ENCODE measurements at places on chromosomes 7 and 10.

GRCh38 chr10:93146336-93146735 is 72.6 kb downstream of the CYP26A1 start:
- no peak for DNase-seq

- no peak for DNase-seq
Measured at GRCh38 chr10:98076086-98076485, 45.7 kb upstream of the CRTAC1 start.

- DNase-seq = no peak
Measured at GRCh38 chr10:32105782-32106382, 49.7 kb upstream of the KIF5B start.

GRCh38 chr10:24730811-24731210 is 7.1 kb upstream of the ARHGAP21 start:
- no peak for DNase-seq

- no peak for DNase-seq
Measured at GRCh38 chr10:64486901-64487300, 965.7 kb downstream of the REEP3 start.

DNA sequence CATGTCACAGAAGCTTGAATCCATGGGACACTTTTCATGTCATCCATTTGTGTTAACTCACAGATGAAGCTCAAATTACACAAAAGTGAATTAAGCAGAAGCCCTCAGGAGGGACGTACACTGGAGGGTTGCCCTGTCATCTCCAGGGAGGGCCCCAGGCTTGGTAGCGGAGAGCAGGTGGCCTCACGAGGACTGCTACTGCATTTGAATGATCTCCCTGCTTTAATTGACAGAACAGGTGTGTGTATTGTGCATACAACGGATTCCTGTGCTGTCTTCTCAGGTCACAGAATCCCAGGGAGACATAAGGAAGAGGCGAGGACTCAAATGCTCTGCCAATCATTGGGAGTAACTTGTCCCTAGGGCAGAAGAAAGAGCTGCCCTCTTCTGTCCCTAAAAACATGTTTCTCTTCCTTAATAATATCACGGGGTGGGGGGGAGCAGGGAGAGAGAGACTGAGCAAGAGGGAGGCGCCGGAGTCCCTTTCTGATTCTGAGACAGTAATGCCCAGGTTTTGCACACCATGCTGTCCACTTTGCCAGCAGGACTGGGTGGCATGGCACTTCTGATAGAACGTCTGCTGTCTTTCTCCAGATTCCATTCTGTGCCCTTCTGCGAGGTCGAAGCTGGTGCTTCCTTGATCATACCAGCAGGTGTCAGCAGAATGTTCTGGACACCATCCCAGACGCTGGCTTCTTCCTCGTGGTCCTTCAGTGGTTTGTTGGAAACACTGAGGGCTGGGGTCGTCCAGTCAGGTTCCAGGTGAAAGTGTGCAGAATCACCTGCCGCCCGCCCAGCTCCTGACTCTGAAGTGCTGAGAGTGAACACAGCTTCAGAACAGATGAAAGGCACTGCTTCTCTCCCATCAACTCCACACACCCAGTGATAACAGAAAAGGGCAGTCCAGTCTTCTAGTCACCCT is 26.2 kb upstream of the RASGEF1A start:
- DNase-seq = peak; percentile 63

DNA sequence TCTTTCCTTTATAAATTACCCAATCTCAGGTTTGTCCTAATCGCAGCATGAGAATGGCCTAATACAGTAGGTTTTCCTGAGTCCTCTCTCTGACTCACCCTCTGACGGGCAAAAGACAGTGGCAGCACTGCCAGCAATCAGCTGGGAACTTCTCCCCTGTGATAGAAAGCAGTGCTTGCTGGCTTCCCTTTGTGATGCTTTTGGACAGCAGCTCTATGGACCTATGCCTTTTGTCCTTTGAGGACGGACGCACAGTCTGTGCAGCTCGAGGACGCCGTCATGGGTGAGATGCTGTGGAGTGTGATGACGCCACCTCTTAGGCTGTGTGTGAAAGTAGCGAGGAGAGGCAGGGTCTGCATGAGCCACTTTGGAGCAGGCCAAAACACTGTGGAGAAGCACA is 68.8 kb downstream of the KIAA1217 start:
- DNase-seq = no peak

- no peak for DNase-seq
Measured at GRCh38 chr7:85686401-85687181, 499.7 kb upstream of the SEMA3D start.

GRCh38 chr7:99372275-99373090 is 2.0 kb upstream of the ARPC1B start:
- DNase-seq = no peak

DNA sequence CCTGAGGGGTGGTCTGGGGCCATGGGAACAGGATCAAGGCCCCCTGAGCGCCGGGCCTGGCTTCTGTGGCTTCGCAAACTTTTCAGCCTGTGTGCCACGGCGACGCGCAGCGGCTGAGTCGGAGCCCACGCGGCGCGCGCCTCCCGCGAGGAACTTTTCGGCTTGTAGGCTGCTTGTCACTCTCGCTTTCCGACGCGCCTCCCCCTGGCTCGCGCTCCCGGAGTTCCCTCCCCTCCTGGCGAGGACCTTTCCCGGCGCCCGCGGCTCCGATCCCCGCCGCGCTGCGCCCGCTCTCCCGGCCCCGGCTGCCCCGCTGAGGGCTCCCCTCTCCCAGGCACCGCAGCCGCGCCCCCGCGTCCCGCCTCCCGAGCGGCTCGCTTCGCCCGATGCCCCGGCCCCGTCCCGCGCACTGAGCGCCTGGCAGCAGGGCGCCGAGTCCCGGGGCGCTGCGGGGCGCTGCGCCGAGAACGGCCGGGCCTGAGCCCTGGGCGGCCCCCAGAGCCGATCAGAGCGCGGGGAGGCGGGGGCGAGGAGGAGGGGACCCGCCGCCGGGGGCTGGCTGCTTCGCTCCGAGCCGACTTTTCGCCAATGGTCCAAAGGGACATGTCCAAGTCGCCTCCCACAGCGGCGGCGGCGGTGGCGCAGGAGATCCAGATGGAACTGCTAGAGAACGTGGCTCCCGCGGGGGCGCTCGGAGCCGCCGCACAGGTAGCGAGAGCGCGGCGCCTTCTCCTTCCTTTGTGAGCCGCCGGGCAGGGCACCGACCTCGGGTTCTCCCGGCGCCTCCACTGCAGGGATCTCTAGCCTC is at the start of gene CACNB2:
TSS of gene CACNB2 (plus strand) at position 276 of the 808 bp plus-strand sequence.
- DNase-seq = peak; percentile 26

DNA sequence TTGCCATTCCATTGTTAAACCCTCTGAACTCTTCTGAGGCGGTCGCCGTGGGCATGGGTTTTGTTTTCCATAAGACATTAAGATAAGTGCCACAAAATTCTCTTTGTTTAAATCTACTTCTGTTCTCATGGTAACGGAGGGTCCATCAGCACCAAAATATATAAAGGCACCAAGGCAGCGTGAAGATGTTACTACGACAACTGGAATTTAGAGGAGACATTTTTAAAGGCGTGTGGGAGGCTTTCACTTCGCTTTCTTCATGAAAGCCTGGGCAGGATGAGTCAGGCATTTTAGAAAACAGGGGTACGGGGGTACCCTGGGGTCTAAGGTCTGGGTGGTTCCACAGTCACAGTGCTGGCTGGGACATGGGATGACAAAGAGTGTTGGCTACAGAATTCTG is 34.0 kb downstream of the SMKR1 start:
- DNase-seq = peak; percentile 32

GRCh38 chr10:126068322-126068721 is 172.0 kb downstream of the FANK1 start:
- no peak for DNase-seq

DNA sequence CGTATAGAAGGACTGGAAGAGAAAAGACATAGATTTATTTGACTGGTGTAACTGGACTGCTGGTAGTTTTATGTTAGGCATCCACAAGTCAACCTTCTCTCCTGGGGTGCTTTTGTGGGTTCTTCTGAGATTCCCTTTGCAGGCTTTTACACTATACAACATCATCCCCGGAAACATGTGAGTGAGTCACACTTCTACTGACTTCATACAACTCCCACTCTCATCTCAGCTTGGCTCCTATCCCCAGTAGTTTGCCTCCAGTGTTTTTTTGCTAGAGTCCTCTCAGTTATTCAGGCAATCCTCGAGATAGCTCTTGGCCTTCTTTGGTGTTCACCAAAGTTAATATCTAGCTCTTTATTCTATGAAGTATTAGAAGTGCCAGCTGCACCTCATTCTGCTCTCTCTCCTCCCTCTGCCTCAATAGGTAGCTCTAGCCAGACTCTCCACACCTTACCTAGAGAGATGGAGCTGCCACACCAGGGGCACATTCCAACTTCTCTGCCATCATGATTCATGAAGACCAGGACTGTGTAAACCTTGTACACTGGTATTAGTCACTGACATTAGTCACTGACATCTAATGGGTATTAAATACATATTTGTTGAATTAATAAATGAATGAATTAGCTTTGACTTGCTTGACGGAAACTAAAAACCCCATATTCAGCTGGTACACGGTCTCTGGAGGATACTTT is 281.9 kb downstream of the PPP1R3A start:
- no peak for DNase-seq

DNA sequence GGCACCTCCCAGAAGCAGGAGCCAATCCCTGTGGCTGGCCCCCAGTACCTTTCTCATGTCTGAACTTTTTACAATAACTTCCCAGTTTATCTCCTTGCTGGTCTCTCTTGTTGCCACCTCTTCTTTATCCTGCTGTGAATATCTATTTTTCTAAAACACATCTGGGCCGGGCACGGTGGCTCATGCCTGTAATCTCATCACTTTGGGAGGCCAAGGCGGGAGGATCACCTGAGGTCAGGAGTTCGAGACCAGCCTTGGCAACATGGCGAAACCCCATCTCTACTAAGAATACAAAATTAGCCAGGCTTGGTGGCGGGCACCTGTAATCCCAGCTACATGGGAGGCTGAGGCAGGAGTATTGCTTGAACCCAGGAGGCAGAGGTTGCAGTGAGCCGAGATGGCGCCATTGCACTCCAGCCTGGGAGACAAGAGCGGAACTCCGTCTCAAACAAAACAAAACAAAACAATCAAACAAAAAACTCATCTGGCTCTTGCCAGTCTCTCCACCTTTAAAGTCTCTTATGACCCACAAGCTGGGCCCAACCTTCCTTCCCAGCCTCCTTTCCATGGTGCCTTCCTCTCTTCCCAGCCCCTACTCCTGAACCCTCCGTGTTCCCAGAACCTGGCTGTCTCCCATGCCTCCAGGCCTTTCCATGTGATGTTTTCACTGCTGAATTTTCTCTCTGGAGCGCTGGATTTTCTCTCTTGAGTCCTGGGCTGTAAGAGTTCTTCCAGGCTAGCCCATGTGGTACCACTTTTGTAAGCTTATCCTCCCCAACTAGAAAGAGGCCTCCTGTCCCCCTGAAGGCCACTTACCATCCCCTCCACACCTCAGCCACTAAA is 51.3 kb downstream of the HIP1 start:
- no peak for DNase-seq

DNA sequence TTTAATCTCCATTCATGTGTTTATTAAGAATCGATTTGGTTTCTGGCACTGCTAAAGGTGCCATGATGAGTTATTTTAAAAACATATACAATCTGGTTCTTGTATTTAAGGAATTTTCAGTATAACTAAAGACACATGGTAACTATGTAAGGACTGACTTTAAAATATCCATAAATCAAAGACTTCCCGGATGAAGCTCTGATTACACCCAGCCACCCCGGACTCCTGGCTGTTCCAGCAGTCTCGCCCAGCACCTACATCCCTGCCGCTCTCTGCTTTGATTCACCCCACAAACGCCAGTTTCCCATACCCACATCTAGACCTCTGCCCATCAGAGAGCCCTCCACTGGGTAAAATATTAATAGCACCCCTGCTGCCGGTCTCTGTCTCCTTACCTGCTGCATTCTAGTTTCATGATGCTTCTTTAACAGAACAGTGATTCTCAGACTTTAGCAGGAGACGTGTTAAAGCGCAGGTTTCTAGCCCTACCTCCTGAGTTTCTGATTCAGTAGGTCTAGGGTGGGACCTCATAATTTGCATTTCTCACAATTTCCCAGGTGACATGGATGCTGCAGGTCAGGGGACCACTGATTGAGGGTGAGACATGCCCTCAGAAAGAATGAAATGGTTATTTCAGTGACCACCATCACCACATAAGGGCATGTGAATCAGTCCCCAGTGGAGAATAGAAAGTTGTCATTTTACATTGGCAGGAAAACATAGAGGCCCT is 185.7 kb downstream of the KIAA1217 start:
- no peak for DNase-seq

DNA sequence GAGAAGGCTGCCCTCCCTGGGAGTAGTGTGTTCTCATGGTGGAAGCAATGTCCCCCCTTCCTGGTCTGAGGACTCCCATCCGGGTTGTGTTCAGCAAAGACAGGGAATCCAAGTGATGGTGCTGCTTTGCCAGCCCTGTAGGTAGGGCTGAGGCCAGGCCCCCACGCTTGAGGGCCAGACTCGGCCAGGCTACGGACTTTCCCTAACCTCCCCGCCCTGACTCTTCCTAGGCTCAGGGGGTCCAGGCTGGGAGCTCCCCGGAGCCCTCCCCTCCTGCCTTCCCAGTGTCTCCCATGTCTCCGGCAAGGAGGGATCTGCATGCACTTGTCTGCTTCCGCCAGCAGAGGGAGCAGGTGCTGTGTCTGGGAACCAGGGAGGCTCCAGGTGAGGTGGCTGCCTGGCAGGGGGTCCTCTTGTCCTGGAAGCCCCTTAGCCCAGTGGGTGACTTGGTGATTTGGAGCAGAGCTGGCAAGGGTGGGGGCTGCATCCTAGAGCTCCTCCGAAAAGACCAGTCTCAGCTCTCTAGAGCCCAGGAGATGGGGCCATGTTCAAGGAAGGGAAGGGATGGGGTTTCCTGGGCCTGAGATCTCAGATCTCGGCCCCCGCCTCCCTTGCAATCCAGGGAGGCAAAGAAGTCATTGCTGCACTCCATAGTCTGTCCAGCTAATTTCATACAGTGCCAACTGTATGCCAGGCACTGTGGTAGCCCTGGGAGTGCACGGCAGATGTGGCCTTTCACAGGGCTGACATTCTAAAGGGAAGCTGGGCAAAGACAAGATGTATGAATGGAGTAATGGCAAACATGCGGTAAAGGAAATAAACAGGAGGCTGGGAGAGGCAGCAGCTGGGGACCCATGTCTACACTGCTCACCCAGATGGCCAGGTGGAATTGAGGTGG is 20.3 kb upstream of the SFRP5 start:
- DNase-seq = peak; percentile 84

DNA sequence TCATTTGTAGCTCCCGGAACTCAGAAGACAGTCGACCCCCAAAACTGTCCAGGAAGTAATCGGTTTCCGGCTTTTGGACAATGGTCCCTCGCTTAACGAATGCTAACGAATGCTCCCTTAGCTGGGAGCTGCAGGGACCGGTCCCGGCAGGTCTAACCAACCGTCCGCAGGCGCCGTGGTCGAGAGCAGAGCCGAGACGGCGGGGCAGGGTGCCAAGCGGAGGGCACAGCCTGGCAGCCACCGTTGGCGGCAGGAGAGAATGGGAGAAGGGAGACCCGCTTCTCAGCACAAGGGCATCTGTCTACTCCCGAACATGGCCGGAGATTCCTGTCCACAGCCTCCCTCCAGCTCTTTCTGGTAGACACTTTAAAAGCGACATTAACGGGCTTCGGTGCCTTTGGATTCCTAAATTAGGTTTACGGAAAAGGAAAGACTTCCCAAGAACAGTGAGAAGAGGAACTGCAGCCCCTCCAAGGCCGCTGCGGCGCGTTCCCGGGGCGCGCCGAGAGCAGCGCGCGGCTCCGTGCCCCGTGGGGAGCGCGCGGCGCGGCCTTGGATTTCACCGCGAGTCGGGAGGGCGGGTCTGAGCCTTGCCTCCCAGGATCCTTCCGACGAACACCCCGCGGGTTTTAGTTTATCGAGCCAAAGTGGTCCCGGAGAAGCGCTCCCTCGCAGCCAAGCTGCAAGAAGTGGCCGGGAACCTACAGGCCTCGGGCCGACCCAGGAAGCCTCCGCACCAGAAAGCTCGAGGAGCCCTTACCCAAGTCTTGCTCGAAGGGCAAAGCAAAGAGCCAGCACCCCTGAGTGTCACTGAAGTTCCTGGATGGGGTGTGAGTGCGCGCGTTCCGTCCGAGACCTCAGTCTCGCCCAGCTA is 3.6 kb upstream of the TBX20 start:
- DNase-seq = no peak

Measured in stimulated activated CD8-positive, alpha-beta memory T cell treated with anti-CD3 and anti-CD28 coated beads, Interleukin-4, amount 100 ng/mL, for 48 hours (primary cell).